ENCODE measurements at places on chromosomes 3 and 15.

DNA sequence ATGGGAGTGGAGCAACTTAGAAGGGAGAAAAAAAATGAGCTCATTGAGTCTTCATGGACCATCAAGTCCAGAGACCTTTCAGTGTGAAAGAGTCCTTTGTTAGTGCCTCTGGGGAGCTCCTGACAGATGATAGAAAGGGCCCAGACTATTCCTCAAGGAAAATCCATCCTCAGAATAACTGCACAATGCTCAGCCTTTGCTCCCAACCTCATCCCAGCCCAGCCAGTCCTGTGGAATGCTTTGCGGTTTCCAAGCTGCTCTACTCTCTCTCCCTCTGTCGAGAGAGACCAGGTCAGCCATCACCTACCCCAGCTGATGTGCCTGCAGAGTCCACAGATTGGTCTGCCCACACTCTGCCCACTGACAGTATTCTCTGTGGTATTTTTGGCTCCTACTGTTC is 406.2 kb downstream of the MFSD1 start:
- no peak for DNase-seq

- DNase-seq, result no peak
Measured at GRCh38 chr3:82002491-82002890, 241.0 kb upstream of the GBE1 start.

GRCh38 chr3:9986230-9986725 is 363 bp downstream of the EMC3 start:
- no peak for DNase-seq

DNA sequence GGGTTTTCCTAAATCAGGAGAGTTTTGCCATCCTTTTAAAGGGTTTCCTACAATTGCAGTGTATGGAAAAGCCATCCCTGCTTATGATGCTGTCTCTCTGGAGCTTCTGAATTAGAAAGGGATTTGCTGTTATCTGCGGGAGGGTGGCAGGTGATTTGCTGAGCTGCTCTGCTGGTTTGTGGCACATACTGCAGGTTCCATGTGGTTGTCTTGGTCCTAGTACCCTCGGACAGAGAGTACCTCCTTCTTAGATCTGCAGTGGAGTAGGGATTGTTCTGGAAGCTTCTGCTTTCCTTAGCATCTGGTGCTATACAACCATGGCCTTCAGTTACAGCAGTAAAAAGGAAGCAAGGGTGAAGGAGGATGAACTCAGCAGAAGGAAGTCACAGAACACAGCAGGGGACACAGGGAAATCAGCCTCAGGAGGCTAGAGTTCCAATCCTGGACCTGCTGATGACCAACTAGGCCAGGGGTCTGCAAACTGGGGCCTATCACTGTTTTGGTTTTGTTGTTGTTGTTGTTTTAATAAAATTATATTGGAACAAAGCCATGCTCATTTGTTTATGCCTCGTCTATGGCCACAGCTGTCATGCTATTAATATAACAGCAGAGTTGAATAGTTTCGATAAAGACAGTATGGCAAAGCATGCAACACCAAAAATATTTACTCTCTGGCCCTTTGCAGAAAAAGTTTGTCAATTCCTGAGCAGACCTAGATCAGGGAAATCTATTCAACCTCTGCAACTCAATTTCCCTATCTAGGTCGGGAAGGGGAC is 39.5 kb downstream of the STARD5 start:
- no peak for DNase-seq

DNA sequence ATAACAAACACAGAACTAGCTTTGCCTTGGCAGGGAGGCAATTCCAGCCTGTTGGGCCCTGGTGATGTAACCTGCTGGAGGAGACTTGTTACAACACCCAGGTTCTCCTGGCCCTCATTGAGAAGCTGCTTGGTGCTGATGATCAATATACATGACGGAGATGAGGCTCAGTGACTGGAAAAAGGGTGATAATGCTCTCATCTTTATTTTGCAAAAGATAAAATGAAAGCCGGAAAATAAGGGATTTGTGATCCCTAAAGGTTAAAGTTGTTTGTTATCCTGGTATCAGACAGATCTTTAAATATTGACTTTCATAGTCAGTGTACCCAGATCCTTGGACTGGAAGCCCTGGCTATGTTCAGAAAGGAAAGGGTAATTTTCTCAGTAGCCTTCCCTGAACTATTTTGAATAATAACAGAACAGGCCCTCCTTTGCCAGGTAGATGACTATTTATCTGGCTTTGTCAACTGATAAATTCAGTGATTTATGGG is 118.9 kb upstream of the MEIS2 start:
- DNase-seq, result no peak

DNA sequence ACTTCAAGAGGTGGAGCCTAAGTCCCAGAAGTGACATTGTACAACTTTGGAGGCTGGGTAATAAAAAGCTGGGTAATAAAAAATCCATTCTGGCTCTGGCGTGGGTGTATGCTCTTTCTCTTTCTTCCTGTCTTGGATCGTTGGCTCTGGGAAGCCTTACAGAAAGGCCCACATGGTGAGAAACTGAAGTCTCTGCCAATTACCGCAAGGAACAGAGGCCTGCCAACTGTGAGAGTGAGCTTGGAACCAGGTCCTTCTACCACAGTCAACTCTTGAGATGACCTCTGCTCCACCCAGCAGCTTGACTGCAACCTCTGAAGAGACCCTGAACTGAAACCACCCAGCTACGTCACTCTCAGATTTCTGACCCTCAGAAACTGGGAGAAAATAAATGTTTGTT is 51.0 kb downstream of the NR2F2 start:
- DNase-seq, result no peak

GRCh38 chr15:65569728-65570127 is 39.5 kb downstream of the HACD3 start:
- no peak for DNase-seq

DNA sequence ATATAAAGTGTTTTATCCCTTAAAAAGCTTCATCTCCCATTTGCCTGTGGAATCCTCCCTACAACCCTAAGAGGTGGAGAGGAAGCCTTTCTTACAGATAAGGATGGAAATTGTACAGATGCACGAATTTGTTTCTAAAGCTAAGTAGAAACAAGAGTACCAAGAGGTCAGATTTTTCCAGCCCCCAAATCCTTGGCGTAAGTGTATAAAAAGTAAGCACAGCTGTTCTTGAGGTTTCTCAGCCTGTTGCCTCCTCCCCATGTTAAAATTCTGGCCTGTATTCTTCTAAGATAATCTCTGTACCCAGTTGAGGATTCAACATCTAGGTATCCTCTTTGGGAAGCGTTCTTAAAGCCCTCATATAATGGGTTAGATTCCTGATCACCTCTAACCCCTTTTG is 34.9 kb downstream of the RAB7A start:
- DNase-seq, result no peak

DNA sequence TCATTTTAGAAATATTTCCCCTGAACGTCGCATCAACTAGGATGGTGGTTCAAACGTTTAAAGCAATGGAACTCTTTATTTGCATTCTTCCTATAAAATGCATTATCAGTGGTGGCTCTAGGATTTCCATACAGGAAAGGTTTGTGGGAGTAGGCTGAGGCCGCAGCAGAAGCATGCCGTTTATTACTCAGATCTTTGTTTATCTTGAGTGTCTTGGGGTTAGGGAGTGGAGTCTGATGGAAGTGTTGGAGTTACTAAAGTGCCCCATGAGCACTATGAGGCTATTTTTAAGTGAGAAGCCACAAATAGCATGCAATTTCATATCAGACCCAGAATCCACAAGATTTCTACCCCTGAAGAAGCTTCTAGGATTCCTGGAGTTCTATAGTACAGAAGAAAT is 26.2 kb downstream of the ATOSA start:
- no peak for DNase-seq

- no peak for DNase-seq
Measured at GRCh38 chr3:72899349-72899765, 11.5 kb downstream of the GXYLT2 start.

GRCh38 chr3:58102976-58103451 is 94.8 kb downstream of the FLNB start:
- DNase-seq, result no peak

DNA sequence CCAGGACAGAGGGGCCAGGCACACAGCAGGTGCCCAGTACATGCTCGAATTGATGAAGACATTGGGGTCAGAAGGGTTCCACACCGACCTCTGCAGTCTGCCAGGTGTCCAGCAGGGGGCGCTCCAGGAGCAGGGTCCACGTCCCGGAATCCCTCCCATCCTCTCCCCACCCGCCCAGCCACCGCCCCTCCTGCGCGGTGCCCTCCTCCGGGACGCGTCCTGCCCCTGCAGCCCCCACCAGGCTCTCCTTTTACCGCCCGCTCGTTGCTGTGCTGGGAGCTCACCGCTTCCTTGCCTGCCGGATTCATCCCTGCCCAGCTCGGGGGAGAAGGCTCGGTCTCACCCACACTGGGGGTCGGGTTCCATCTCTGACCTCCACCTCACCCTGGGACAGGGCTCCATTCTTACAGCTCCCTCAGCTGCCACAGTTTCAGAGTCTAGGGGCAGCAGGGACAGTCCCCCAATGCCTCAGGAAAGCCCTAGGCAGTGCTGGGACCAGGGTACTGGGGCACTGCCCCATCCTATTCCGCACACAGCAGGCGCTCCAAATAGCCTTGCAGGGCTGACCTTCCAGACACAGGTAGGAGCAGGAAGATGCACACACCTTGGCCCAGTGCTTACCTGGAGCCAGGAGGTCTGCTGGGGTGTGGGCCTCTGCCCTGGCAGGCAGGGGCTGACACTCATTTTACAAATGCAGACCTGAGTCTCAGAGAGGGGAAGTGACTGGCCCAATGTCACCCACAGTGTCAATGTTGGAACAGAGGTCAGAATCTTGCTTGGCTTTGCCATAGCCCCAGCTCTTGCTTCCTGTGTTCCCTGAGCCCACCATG is 31.0 kb downstream of the GRIP2 start:
- peak; percentile 65 for DNase-seq

DNA sequence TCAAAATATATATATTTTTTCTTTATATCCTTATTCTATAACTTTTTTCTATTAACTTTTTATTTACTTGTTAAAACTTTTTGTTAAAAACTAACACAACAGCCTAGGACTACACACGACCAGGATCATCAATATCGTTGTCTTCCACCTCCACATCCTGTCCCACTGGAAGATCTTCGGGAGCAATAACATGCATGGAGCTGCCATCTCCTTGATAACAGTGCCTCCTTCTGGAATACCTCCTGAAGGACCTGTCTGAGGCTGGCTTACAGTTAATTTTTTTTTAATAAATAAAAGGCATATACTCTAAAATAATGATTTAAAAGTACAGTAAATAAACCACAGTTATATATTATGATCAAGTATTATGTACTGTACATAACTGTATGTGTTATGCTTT is 58.9 kb downstream of the SFMBT1 start:
- DNase-seq, result no peak

DNA sequence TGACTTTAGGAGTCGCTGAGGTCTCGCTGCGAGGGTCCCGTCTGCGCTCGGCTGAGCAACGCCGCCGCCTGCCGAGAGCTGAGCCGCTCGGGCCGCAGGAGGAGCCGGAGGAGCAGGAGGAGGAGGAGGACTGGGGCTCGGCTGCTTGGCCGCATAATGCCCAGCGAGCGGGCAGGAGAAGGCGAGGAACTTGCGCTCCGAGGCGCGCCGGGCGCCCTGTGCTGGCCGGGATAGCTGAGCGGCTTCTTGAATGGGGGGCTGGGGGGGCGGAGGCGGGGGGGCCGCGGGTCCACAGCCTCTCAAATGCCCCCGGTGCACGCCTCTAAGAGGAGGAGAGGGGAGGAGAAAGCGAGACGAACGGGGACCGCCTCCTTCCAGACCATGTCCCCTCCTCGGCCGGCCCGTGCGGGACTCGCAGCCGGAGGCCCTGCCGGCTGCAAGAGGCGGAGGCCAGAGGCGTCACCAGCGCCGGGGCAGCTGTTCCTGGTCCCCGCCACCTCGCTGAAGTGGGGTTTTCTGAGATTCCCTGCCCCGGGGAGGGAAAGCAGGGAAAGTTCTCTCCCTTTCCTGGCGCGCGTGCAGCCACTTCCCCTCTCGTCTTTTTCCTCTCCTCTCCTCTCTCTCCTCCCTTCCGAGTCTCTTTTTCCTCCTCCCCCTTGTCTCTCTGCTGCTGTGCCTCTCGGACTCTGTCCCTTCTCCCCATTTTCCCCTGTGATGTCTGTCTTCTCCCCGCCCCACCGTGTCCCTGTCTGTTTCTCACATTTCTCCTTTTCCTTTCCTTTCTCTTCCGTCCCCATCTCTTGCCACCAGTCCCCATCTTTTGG is at the start of gene ADAMTS9:
ADAMTS9 (minus strand) TSS at position 220 of the 824 bp plus-strand sequence. CDS start 343 bp downstream, outside the sequence.
- DNase-seq, result peak; percentile 71

- DNase-seq, result no peak
Measured at GRCh38 chr3:187186801-187187421, 10.4 kb upstream of the RTP1 start.

GRCh38 chr3:127182848-127183714 is 9.8 kb upstream of the PRR23E start:
- no peak for DNase-seq

DNA sequence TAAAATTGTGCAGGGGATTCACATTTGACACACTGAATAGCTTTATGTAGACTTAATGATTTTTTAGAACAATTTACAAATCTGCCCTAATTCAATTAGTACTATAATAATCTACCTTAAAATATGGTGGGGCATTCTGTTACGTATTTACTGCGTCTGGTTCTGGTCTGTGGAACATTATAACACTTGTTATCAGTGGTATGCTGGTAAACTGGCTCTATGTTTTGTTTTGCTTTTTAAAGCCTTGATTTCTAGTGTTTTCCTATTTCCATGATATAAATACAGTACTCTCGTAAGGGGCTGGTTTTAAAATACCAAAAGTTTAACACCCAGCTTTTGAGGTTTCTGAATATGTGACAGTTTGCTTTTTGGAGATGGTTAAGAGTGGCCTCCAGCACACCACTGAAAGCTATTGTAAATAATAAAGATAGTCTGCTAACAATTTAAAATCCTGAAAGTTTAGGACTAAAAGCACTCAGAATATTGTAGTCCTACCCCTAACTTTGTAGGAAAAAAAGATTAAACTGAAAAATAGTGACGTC is 65.6 kb upstream of the CD47 start:
- no peak for DNase-seq

DNA sequence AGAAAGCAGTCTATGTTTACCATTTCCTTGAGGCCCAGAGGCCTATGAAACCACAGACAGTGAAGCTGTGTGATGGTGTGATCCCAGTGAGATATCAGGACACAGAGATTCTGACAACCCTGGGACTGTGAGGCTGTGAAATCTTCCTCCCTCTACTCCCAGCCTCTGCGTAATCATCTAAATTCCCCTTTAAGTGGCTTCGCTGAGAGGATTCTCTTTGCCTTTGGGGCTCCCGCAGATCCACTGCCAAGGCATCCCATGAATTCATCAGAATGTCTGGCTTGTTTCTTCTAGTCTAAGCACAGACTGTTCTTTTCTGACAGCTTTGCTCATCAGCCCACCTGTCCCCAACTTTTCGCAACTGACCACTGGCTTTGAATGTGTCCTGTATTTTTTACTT is 901.2 kb upstream of the NR2F2 start:
- DNase-seq, result no peak

DNA sequence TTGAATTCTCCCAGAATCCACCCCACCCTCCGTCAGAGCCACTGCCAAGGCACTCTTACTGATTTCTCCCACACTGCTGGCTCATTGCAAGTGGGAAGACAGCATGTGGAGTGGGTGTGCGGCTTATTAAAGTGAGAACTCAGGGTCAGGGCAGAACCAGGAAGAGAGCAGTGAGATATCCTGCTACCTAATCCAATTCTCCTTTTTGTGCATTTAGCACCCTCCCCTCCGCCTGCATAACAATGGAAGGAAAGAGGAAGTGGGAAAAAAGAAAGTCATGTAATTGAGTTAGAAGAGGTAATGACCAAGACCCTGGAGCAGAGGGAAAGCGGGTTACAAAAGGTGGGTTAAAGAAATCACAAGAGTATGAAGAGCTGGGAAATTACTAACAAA is 27.8 kb upstream of the PIK3CB start:
- DNase-seq, result peak; percentile 48

All from head of caudate nucleus (tissue), 42 donors.